ENCODE measurements at places on chromosomes 6 and 20.

DNA sequence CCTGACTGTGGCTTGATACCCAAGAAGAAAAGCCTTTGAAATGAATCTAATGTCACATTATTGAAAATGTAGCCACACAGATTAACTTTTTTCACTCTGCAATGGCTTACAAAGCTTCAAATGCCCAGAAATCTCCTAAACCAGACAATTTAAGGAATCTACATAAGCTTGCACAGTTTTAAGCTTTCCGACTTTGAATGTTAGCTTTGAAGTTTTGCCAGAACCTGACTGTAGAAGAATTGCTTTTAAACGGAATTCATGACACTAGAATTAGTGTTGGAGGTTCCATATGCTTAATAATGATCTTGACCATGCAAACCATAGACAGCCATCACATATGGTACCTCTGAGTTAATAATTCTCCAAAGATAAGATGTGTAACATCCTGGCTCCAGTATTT, 798.5 kb upstream of the EPHA7 start:
- no peak for DNase-seq

GRCh38 chr20:35303735-35304491, 11.7 kb upstream of the FAM83C start:
- DNase-seq, result peak; percentile 74

DNA sequence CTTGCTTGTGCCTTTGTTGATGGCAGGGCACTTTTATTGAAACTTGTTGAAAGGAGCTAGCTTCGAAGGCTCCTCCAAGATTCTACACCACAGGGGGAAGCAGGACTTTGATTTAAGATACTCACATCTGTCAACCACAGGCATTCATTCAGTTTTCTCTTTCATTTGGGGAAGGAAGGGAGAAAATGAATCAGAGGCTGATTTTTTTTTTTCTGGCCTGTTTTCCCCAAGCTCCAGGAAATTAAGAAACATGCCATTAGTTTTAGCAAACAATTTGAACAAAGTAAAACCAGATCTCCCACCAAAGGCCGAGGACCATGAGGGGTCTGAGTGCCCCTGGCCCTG, 8.7 kb upstream of the APCDD1L start:
- no peak for DNase-seq

DNA sequence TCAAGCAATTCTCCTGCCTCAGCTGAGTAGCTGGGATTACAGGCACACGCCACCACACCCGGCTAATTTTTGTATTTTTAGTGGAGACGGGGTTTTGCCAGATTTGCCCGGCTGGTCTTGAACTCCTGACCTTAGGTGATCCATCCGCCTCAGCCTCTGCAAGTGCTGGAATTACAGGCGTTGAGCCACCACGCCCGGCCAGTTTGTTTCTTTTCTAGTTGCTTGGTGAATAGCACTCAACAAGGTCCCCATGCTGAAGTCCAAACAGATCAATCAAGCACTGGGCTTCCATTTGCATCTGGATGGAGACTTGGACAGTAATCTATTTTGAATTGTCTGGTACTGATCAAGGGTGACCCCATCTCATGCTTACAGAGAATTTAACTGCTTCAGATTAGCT, 108.9 kb upstream of the FOXO3 start:
- no peak for DNase-seq

- no peak for DNase-seq
These were observed 57.0 kb downstream of the TULP4 start for GRCh38 chr6:158369241-158369640.

DNA sequence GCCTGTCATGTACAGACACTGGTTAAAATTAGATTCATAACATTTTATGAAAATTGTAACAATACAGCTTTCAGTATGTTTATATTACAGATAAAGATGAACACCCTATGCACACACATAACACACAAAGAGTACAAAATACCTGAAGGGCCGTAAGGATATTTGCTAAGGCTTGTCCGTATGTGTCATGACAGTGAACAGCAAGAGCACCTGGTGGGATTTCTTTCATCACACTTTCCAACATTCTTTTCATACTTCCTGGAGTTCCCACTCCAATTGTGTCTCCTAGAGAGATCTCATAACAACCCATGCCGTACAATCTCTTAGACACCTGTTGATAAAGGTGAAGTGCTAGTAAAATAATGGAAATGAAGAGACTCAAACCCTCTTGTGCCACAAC, 83.7 kb downstream of the HMGCLL1 start:
- DNase-seq, result no peak

GRCh38 chr6:28940858-28941683, 17.3 kb upstream of the TRIM27 start:
- DNase-seq, result peak; percentile 62

DNA sequence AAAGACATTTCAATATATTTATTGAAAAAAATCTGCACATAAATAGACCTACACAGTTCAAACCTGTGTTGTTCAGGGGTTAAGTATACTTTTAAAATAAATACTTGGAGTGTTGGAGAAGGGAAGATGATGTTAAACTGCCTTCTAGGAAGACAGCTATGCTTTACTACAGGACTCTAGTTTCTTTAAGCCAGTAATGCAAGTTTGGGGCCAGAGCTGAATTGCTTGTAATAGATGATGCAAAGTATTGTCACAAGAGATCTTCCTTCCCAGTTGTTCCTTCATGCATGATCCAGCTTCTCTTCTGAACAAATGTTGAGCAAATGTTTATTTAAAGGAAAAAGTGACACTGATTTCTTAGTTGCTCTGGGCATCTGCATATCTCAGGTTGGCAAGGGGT, 20.2 kb upstream of the RIMS4 start:
- DNase-seq, result no peak

DNA sequence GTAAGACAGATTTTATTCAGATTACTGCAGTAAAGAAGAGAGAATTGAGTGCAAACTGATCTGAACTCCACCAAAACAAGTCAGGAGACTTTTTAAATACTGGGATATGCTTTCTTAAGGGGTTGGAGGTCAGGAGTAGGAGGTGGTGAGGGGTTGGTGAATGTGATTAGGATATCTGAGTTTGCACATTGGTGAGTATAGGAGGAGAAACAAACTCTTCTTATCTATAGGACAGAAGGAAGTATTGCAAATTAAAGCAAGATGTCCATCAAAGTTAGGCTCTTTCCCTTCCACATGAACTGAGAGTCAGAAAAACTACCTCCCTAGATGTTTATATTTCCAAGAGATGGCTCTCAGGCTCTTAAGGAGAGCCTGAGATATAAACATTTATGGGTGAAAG, 114.6 kb upstream of the HTR1E start:
- DNase-seq, result no peak

DNA sequence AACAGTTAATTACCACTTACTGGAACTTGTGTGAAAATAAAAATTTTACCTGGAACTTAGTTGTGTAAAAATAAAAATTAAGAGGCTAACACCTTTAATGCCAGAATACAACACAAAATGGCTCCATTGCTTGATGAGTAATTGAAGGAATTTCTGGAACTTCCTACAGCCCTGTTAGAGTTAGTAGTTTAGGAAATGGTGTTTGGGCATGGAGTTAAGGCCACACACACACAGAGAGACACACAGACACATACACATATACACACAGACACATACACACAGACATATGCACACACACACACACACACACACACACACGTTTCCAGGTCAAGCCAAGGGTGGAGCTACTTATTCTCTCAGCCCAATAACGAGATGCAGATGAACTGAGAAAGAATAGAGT, 20.6 kb upstream of the CST3 start:
- DNase-seq, result no peak

GRCh38 chr20:13259921-13260320, 38.8 kb downstream of the ISM1 start:
- no peak for DNase-seq

DNA sequence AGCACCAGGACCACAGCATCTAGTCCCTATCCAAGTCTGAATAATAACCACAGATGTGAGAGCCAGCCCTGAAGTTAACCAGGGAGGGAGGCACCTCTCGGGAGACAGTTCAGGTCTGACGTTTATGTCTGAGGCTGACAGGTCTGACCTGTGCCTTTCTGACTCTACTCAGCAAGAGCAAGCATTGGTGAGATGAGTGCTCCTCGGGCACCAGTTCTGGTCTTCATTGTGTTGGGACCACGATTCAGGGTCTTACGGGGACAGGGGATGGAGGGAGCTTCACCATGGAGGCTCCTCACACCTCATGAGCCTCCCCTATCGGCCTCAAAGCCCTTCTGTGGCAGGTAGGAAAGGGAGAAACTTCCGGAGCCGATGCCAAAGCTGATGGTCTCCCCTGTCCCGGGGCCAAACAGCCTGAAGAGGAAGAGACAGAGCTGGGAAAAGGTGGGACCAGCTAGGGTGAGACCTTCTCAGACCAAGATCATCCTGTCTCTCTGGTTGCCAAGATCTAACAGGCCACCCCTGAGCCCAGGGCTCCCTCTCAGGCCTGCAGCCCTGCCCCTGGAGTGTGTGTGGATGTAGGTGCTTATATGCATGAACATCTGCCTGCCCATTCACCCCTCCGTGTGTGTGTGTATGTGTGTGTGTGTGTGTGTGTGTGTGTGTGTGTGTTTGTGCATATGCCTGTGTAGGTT, 170.5 kb downstream of the VEGFA start:
- no peak for DNase-seq

- DNase-seq, result no peak
These were observed 28.1 kb upstream of the ADTRP start for GRCh38 chr6:11806561-11807317.

DNA sequence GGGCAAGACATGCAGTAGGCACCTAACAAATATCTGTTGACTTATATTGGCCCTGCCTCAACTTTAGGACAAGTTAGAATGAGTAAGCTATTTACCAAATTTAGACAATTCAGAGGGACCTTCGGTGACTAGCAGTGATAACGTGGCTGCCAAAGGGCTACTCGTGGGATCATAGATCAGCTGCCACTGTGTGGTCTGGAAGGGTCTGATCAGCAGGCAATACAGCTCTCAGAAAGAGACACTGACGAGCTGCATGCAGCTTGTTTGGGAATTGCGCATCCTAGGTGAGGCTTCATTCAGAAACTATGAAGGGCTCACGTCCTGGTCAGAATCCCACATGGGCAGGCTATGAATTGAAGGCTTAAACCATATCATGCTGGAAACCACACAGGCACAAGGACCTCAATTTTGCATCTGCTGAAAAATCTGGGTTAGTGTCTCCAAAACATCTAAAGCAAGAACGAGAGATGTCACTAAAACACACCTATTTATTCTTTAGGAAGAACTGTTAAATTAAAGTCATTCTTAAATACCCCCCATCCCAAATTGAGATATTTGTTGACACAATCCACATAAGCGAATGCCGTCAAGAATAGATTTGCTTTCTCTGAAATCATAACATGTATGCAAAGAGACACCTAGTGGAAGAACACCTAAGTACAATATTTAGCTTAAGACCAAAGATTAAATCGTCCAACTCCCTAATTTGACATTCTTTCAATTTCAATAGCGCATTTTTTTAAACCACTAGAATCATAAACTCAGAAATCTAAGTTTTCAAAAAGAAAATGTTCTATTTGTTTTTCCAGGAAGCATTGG, 79.6 kb downstream of the IPCEF1 start:
- no peak for DNase-seq

DNA sequence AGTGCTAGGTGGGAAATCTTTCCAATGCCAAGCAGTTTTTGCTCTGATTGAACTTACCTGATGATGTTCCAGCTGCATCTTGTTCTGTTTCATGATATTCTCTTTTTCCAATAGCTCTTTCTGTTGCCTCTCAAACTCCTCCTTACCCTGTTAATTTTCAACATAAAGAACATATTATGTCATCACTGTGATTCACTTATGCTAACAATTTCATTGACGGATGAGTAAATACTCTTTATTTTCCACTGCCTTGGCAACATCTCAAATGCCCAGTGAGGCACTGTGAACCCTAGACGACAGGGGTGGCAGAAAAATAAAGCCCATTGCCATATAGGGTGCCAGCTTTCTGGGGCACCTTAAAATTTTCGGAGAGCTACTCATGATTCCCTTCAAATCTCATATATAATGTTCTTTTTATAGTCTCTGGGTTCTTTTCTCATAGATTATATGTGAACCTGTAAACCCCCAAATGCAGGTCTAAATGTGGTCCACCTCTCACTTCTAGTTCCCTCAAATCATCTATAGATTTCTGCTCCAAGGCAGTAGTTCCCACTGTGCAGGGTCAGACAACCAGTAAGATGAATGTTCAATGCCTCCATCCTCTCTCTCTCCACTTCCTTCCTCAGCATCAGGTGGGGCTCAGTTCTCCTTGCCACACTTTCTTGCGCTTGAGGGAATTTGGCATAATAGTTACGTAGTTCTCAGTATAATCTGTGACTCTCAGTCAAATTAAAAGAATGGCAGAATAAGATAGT, 44.1 kb downstream of the NEDD9 start:
- DNase-seq, result no peak

DNA sequence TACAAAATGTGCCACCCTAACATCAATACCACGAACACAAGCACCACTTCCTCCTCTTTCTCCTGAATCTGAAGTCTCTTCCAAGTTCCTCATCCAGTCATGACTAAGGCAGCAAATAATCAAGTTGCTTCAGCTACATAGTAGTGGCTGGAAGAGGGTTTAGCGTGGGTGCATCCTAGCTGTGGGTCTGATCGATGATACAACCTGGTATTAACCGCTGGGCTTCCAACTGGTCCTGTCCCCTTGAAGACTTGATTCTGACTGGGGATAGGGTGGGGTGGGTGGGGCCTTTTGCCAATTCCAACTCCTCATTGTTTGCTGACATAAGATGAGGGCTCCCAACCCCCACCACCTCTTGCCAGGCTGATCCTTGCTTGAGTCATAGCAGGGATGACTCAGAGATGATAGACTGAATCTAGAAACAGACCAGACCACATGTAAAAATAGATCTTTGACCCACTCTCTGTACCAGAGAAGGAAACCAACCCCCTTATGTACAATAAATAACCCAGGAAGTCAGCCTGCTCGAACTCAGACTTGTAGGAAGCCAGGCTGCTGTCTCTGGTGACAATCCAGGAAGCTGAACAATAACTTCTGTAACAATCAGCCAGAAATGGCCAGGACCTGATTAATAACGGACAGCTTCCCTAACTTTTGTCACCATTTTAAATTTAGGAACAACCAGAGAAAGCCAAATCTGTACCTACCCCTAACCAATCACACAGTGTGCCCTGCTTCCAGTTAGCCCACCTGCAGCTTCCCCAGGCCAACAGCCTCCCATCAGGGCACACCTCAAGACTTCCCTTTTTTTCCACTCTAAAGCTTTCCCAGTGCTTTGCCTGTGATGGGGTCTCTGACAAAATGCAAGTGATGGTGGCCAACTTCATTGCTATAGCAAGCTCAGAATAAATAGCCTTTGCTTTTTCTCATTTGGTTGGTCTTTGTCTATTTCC, 68.9 kb upstream of the FAM184A start:
- DNase-seq, result peak; percentile 13

DNA sequence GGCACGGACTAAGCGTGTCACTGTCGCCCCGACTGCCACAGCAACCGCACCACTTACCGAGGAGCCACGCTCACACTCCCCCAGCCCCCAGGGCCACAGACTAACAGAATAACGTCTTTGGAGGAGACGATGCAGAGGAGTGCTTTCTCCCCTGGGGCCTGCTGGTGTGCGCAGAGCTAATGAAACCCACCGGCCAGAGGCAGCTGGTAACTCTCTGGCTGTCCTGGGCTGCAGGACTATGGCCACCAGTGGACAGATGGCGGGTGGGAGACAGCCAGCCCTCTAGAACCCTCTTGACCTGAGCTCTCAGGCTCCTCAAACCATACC, 228.0 kb downstream of the DLL1 start:
- no peak for DNase-seq

Measured in stimulated activated CD8-positive, alpha-beta memory T cell treated with anti-CD3 and anti-CD28 coated beads, Interleukin-7, amount 100 ng/mL, for 4 hours (primary cell).